ENCODE measurements at places on chromosomes 12 and 14. TPM values are rescaled to one million over a fixed set of nuclear protein-coding genes. Genes with fewer than 3 reads are reported as not detected.

The TAS2R20 gene
- total RNA-seq = not detected

The CLEC4C gene
- total RNA-seq = not detected

The CFAP54 gene
- 4.2 TPM for total RNA-seq

The SLC6A12 gene
- 11.3 TPM for total RNA-seq

The STRAP gene
- total RNA-seq = 97.7 TPM

The MAP3K9 gene
- total RNA-seq = 1.3 TPM

The PTPN6 gene
- total RNA-seq = 7.4 TPM

The RERG gene
- total RNA-seq = 24.9 TPM

The LTA4H gene
- total RNA-seq = 69.6 TPM

GRCh38 chr12:3229577-3229976 is 152.4 kb downstream of the TSPAN9 start:
- ATAC-seq = no peak

GRCh38 chr14:35534873-35535482 is 1.0 kb downstream of the INSM2 start:
- ATAC-seq = peak; percentile 85

DNA sequence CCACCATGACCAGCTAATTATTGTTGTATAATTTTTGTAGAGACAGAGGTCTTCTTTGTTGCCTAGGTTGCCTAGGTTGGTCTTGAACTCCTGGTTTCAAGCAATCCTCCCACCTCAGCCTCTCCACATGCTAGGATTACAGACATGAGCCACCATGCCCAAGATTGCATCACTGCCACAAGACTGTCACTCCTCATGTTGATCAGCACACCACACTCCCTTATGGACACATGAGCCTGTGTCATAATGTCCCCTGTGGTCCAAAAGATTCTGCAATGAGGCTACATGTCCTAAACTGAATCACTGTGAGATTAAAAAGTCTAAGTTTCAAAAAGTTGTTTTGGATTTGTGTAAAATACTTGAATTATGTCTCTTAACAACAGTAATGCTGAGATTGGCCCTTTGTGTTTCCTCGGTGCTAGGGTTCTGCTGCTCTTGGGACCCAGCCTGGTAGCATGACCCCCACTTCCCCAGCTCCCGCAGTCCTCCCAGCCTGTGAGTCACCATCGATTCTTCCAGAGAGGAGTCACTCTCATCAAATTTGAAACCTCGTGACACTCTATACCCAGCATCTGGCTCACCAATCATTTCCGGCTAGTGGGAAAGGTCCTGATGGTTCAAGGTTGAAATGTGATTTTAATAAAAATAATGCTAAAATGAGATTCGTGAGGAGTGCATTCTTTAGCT is 890.9 kb downstream of the VRK1 start:
- no peak for ATAC-seq

- peak; percentile 78 for ATAC-seq
These were observed 69.4 kb downstream of the ARMH4 start for GRCh38 chr14:58082491-58083098.

GRCh38 chr12:14308516-14308915 is 57.0 kb upstream of the ATF7IP start:
- ATAC-seq = no peak

GRCh38 chr12:67986632-67987031 is 2.6 kb upstream of the IFNG-AS1 start:
- ATAC-seq = no peak

DNA sequence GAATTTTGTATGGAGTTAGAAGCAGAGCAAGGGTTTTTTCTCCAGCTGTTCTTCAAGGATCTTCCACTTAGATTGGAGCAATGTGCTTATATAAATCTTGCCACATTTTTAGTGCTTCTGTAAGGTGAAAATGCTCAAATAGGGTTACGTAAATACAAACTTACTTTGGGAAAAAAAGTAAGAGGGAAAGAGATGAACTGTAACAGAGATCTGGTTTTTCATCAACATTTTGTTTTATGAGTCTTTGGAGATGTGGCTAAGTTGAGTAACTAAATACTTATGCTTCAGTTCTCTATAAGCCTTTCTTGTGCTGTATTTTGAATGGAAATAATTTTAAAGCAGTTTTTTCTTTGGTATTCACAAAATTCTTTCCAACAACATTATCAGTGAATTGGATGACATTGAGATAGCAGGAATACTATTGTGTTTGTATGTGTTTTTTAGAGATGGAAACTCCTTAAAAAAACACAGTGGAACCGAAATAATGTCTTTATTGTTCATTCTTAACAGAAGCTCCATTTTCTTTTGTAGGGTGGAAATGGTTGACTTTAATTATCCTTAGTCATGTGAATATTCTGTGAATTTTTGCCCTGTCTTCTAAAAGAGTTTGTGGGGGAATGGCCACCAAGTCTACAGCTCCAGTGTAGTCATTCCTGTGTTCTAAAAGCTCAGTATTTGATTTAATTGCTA is 45.7 kb downstream of the NPAS3 start:
- no peak for ATAC-seq

GRCh38 chr14:88037325-88037724 is 32.4 kb downstream of the GPR65 start:
- no peak for ATAC-seq

DNA sequence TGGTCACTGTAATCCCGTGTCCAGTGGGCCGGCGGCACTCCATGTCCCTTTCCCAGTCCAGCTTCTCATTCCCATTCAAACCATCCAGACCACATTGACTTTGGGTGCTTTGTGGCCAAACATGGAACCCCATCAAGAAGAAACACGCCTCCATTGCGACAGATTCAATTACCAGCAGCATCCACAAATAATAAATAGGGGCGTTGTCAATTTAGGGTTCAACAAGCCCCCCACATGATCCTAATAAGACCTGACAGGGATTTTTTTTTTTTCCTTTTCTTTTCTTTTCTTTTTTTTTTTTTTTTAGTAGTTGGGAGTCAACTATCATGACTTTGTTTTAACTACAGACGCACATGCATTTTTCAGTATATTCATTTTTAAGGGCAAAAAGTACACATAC is 149.4 kb downstream of the DICER1 start:
- no peak for ATAC-seq

GRCh38 chr12:41402801-41403200 is 214.7 kb downstream of the PDZRN4 start:
- no peak for ATAC-seq

GRCh38 chr12:62930546-62931425 is 4.2 kb downstream of the PPM1H start:
- no peak for ATAC-seq

DNA sequence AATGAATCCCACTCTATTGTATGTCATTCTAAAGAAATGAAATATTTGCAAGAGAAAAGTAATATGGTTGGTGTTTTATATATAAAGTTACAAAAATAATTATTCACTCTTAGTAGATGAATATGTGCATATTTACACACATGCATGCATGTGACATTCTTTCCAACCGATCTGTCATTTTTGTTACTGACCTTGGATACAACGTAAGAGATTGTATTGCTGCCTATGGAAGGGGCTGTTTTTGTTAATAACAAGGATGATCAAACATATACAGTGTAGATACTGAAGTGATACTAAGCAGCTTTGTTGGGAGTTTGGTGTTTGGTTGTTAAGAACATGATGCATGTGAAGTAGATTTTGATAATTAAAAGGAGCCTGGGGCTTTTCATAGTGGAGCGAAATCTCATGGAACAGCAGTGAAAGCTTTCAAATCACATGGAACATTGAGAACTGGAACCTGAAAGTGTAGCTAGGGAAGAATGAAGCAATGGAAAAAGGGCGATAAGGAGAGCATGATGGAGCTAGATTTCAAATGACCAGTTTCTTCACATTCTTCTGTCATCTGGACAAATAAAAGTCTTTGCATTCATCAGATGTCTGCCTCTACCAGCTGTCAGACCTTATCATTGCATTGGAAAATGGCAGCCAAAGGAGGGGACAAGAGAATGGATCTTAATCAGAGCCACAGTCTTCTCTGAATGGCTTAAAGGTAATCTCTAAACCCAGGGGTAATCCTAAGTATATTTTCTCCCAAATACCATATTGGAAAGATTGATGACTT is 10.0 kb downstream of the BORCS5 start:
- ATAC-seq = no peak

DNA sequence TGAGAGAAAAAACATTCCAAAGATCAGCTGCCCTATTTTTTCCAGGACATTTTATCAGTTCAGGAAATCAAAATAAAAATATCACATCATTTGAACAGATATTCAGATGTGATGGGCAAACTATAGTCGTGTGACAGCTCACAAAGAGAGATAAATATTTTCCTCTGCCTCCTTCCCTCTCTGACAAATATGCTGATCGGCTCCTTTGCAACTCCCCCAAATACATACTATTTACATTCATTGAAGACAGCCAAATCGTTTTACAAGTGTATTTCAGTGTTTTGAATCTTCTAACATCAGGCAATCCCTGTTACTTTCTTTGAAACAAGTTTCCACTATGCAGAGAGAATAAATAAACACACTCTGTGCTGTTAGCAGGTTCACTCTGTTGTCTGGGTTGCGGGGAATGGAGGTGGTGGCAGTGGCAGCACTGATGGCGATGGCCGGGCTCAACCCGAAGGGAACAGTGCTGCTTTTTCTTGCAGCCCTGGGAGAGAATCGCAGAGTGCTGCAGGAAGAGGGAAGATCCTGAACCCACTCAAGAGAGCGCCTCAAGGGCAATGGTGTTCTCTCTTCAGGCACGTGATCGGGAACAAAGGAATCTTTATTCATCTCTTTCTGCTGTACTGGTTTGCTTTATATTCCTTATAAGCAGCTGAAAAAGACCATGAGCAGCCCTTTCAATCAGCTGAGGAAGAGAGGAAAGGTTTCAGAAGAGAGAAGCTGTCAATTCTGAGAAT is 142.5 kb downstream of the PHLDA1 start:
- no peak for ATAC-seq

DNA sequence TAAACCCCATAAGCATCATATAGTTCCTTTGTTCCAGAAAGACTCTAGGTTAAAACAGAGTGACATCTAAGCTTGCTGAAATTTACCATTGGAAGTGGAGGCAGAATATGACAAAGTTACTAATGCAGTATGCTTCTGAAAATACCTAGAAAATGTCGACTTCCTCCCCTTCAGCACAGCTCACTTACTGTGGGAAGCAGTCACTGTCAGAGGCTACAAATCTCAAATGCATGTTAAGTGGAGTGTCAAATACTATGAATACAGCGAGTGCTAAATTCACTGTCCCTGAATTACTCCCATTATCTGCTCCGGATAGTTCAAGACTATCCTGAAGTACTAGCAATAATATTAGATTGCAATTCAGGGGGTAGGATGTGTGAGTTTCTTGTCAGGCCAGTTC is 1454.6 kb downstream of the AACS start:
- no peak for ATAC-seq

DNA sequence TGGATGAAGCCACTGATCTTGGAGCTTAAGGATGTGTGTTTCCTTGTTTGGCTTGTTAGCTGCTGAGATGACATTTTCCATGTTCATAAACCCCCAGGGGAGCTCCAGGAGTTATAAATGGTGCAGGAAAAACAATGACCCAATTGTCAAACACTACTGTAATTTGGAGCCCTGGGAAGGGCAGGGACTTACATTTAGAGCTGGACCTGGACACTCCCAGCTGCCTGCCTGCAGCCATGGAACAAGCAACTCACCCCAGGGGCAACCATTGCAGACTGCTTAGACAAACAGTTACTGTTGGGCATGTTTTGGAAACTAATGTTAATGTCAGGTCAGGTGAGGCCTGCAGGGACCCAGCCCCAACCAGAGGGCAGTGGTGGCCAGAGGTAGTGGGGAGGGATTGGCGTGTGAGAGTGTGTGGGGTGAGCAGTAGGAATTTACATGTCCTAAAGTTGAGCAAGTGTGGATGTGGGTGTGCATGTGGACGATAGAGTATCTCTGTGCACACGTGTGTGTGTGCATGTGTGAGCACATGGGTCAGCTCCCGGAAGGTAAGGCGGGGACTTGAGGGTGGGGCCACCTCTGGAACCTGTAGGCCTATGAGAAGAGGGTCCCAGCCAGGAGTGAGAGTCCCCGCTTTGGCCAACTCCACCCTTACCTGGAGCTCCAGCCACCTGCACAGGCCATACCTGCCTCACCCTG is 86.4 kb upstream of the NOS1 start:
- no peak for ATAC-seq

DNA sequence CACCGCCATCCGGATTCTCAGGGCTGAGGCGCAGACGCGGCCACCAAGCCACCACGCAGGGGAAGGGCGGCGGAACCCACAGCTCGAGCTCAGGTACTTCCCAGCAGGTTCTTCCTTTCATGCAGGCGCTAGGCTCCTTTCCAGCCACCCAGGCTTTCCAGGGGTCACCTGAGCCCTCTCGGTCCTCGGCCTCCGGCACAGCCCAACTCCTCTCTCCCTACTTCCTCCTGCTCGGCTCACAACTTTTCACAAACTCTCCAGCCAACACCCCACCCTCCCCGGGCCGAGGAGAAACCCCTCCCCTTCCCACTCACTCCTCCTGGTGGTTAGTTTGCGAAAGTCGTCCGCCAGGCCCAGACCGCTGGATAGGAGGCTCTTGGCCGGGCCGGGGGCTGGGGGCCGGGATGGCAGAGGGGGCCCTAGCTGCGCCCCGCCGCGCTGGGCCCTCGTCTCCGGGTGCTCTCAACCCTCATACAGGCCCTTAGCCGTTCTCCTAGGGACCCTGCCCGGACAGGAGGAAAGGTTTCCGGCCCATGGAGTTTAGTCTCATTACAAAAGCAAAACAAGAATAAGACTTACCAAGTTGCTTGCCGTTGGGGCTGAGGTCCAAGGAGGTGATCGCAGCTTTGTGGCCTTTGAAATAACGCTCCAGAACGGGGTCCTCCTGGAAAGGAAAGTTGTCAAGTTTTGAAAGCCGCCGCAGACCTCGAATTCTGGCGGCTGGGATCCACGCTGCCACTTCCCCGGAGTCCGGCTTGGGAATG is at the start of gene GALNT4:
Gene GALNT4 (minus strand): TSS at position 256 of the 764 bp plus-strand sequence. CDS start 247 bp downstream, at position 9.
- ATAC-seq = peak; percentile 91

DNA sequence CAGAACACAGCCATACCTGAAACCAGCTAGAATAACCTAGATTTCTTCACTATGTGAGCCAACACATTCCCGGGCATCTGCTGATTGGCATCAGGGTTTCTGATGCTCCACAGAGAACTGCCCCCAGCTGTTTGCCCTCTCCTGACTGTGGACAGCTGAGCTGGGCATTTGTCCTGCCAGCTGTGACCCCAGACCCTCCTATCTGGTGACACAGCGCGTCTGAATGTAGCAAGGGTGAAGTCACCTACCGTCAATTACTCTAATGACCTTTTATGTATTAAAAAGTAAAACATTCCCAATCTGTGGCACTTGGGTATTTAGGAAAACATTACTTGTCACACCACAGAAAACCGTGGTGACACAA is 29.7 kb upstream of the SFSWAP start:
- ATAC-seq = no peak

GRCh38 chr12:68579254-68579653 is 31.4 kb upstream of the RAP1B start:
- ATAC-seq = no peak

DNA sequence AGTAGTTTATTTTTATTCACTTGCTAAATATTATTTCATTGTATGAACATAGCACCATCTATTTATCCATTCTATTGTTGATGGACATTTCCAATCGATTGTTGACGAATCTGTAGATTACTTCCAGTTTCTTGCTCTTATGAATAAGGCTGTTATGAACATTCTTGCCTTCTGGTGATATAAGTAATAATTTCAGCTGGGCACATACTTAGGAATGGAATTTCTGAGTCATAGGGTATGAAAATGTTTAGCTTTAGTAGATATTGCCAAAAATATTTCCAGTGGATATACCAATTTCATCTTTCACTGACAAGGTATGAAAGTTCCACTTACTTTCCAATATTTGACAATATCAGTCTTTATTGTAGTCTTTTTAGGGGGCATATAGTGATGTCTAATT is 468.5 kb downstream of the ETNK1 start:
- no peak for ATAC-seq

GRCh38 chr14:59313144-59313651 is 124.7 kb downstream of the DAAM1 start:
- no peak for ATAC-seq

All from gastroesophageal sphincter (tissue), 4 donors.